ENCODE measurements at places on chromosomes 16 and 17.

- peak; percentile 90 for DNase-seq
Observed at GRCh38 chr16:56609463-56609921, 1.1 kb downstream of the MT2A start.

DNA sequence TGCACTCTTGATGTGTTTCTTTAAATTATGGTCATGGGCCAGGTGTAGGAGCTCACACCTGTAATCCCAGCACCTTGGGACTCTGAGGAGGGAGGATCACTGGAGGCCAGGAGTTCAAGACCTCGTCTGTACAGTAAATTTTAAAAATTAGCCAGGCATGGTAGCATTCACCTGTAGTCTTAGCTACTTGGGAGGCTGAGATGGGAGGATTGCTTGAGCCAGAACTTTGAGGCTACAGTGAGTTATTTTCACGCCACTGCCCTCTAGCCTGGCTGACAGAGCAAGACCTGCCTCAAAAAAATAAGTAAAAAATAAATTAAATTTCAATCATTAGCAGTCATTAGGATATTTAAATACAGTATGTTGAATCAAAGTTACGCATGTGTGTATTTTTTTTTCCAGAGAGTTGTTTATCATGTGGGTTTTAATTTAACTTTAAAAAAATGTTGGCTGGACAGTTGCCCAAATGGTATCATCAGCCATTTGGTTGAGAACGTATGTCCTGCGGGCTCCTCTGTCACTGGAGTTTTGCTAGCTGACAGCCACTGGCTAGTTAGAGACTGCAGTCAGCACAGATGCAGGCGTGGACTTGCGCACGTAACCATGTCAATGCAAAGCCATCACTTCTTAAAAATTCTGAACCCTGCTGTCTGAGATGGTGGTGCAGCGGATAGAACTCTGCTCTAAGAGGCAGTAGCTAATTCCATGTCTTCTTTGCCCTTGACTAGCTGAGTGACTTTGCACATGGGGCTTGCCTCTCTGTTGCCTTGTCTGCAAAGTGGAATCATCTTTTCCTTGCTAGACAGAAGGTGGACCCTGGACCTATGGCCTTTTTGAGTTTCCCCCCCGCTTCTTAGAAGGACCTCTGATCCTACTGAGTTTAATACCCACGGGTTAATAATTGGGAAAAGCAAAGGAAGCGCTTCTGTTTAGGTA lies 40.0 kb downstream of the MAPT start:
- DNase-seq = no peak

GRCh38 chr17:34711646-34712045 lies 132.3 kb downstream of the TMEM132E start:
- no peak for DNase-seq

GRCh38 chr17:50394711-50395110 lies 2.6 kb downstream of the LRRC59 start:
- no peak for DNase-seq

- DNase-seq = no peak
Observed at GRCh38 chr17:3610523-3610922, 1.3 kb upstream of the TRPV1 start.

DNA sequence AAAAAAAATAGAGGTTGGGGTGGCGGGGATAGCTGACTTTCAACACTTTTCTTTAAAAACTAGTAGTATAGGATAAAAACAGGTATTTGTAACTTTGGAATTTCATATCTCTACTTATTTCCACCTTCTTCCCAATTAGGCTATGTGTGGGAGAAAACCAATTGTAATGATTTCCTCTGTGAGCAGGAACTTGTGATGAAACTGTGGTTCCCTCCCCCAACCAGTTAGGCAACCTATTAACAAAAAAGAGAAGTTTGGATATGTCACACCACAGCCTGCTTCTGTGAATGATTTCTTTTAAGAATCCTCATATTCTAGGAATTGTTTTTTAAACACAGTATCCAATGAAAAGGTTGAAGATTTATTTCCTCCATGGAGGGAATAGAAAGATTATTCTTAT lies 1.9 kb downstream of the IGSF6 start:
- DNase-seq = no peak
